Activated CD8-positive, alpha-beta memory T cell treated with anti-CD3 and anti-CD28 coated beads for 24 hours (primary cell): ENCODE measurements at places on chromosomes 7 and 10.

DNA sequence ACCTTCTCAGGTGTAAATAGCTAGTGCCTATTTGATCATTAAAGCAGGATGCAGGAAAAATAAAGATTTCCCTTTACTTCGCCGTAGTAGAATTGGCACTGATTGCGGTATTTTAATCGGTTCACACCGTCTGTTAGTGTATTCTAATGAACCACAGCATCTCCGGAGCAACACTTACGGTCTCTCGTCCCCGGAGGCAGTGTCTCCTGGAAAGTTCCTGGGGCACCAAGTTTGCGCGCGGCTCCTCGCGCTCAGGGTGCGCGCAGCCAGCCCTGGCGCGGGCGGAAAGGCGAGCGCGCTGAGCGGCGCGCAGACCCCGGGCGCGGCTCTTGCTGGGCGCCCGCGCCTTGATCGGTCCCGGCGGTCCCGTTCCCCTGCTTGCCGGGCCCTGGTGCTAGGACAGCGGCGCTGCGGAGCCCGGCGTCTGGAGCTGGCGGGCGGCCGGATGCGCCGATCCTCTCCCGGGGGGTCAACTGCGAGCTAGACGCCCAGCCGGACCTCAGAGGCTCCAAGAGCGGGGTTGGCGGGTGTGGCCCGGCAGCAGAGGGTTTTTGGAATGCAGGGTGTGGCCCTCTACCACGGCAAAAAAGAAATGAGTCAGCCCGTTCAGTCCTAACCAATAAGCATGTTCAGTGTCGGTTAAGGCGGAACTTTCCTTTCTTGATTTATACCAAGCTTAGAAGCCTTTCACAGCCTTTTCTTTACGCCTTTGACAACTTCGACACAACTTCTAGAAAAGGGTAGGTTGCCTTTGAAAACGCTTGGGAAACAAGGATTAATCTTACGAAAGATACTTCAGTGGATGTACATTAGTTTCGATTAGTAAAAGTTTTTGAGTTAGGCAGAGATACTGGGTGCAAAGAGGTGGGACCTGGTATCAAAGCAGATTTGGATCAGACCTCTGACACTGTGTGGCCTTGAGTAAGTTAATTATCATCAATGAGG lies 166.8 kb upstream of the ASAH2 start:
- DNase-seq, result peak; percentile 76

GRCh38 chr10:123472606-123473005 lies 193.5 kb upstream of the GPR26 start:
- DNase-seq, result no peak

DNA sequence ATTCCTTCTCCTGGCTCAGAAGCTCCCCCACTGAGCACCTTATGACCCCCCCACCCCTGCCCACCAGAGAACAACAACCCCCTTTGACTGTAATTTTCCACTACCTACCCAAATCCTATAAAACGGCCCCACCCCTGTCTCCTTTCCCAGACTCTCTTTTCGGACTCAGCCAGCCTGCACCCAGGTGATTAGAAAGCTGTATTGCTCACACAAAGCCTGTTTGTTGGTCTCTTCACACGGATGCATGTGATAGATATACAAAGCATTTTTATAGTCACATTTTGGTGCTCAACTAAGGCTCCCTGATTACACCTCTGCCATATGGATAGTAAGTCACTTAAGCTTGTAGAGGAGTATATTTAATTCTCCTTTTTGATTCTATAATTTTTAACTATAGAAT lies 985.8 kb downstream of the REEP3 start:
- no peak for DNase-seq

DNA sequence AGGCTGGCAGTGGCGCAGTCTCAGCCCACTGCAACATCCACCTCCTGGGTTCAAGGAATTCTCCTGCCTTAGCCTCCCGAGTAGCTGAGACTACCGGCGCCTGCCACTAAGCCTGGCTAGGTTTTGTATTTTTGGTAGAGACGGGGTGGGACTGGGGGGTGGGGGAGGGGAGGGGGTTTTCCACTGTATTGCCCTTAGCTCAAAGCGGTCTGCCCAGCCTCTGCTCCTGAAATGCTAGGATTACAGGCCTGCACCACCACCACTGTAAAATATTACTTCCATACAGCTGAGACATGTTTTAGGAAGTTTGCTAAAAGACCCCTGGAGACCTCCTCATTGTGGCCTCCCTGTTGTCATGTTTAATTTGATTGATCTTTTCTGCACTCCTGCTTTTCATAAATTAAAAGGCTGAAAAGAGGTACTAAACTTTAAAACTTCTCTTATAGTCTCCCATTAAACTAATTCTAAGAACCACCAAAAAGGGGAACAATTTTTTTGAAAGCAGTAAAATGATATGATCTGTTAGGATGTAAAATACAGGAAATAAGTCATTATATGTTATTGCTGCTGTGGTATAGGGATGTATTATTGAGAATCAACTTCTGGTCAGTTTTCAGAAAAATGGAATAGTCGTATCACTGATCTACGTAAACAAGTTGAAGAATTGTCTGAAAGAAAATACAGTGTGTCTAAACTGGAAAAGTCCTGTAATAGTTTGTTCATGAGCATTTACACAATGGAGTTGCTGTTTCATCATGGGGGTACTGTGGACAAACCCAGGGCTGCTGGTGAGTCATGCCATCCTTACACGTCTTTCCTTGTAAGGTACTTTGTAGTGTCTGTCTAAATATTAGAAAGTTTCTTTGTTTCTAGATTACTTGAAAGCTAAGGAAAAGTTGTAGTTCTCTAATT lies 72.9 kb upstream of the TMEM248 start:
- no peak for DNase-seq
